ENCODE measurements at places on chromosomes 12 and 14. TPM values are rescaled to one million over a fixed set of nuclear protein-coding genes. Genes with fewer than 3 reads are reported as not detected.

DNA sequence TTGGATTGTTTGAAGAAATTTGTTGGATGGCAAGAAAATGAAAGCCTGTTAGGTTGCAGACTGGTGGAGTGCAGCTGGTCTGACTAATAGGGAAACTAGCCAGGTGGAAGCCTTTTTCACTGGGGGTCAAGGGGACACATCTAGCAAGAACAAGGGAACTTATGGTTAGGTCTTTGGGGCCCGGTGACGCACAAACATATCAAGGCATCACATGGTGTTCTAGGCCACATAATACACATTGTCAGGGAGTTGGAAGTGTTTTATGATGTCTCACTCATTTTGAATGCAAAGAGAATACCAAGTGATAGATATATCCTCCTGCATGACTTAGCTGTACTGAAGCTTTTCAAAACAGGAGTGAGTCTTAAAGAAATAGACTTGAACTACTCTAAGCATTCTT, 351.2 kb downstream of the KCNH5 start:
- no peak for DNase-seq

The TROAP gene
- total RNA-seq, result 67.4 TPM

DNA sequence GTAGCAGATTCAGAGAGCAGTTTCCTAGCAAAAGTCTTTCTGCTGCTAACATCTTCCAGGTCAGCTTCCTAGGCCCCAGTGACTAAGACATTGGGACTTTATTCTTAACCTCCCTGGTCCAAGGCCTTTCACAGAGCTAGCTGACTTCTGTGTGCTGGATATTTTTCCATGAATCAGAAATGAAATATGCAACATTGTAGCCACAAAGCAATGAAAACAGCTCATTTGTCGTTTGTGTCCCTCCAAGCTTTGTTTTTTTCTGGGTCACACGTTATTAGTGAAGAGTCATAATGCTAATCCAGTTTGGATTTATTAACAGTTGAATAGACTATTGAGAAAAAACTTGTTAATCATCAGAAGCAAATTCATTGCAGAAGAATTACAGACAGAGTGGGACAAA, 82.4 kb downstream of the ARF6 start:
- DNase-seq, result no peak

The ASPG gene
- not detected for total RNA-seq

DNA sequence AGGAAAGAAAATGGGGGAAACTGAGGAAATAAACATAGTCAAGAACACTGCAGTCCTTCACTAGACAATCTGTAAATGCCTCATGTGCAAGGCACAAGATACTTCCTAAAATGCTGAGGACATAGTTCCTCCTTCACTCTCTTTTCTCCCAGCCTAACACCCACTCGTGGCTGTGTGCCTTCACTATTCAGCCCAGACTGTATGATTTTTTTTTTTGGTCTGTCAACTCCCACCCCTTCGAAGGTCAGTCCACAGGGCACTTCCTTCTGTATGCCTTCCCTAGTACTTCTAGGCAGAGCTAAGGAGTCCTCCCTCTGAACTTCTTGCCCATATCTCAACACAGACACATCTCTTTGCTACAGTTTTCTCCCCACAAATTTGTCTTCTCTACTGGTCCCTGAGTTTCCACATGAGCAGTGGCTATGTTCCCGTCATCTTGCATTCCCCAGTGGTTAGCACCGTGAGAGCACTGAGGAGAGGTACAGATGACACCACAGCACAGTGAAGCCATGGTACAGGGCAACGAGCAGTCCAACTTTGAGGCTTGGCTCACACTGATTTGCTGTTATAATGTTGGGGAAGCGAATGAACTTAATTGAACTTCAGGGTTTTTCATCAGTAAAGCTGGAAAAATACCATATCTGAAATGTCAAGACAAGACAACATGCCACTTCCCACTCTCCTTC, 24.1 kb upstream of the SYCP3 start:
- DNase-seq, result no peak

The MTHFD1 gene
- total RNA-seq, result 240 TPM

The KRT72 gene
- total RNA-seq, result 2.3 TPM

DNA sequence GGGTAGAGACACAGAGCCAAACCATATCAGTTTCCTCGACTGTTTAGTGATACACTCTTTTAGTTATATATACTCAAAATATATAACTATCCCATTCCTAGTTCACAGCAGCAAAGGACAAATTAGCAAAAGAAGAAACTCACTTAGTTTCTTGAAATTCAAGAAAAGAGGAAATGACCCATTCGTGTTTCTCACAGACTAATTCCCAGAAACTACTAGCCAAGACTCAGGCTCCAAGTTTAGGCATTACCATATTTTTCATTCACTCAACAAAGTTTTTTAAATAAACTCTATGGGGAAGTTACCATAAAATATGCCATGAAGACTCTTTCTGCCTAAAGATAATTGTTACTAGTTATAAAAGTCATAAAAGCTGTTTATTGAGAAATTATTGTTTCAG, 152.3 kb upstream of the DAAM1 start:
- DNase-seq, result no peak

GRCh38 chr14:105897725-105898113, 371.3 kb downstream of the TMEM121 start:
- no peak for DNase-seq

DNA sequence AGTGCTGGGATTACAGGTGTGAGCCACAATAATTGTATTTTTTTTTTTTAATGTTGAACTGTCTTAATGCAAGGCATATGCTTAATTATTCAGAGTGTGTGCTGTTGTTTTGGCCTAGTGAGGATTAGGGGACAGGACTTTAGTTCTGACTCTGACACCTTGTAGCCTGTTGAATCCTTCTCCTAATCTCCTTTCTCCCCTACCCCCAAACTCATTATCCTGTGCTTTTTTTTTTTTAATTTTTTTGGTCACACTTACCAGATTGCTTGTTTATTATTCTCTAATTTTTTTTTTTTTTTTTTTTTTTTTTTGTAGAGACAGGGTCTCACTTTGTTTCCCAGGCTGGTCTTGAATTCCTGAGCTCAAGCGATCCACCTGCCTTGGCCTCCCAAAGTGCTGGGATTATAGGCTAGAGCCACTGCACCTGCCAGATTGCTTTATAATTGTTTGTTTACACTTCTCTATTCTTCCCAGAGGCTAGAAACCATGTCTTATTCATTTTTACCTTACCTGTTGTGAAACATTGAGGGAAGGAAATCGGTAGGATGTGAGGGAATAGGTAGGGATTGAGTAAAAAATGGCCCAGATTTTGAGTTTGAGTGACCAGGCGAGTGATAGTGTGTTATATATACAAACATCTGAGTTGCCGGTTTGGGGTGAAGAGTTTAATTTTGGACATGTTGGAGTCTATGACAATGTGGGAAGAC, 32.2 kb downstream of the DIP2B start:
- DNase-seq, result no peak

- no peak for DNase-seq
Observed at GRCh38 chr12:58655375-58655774, 264.9 kb downstream of the LRIG3 start.

DNA sequence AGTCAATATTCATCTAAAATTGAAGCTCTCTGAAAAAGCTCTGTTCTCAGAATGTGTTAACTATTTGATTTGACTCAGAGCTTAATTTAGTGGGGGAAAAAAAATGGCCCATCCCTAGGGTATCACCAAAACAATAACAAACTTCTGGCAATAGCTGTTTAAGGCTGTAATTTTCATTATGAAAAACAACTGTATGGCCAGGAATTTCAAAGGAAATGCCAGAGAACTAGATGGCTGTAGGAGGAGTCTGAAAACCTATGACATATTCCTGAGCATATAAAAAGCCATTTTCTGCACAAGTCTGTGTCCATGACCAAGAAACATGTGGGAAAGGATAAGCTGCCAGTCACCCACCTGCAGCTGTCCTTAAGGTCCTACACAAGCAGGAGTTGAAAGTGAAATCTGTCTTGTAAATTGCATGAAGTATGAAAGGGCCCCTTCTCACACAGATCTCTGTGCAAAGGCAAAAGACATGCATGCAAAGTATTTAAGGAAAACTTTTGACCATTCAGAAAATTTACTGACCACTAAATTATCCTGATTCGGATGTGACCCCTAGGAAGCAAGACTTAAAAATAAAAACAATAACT, 299.1 kb downstream of the BTG1 start:
- no peak for DNase-seq

The BMP4 gene
- not detected for total RNA-seq

The LRP1-AS gene
- total RNA-seq, result not detected

The SMIM41 gene
- total RNA-seq, result not detected

The PFDN5 gene
- total RNA-seq, result 376 TPM

The NANOG gene
- not detected for total RNA-seq

The BEGAIN gene
- total RNA-seq, result 5.0 TPM

GRCh38 chr14:31858868-31859267, 218.2 kb upstream of the ARHGAP5 start:
- DNase-seq, result no peak
